ENCODE measurements at places on chromosomes 2 and 18.

DNA sequence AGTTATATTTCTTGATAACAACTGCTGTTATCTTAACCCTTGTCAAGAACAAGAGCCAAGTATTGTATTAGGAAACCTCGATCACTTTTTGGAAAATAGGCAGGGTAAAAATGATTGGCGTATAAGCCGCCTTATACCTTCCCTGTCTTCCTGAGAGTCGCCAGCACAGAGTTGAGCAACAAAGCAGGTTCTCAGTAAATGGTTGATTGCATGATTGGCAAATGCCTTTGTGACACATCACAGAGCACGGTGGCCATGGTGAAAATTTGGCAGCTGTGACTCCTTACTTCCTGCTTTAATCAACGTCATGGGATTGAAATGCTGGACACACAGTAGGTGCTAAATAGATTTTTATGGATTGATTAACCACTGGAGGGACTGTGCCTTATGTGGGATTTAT, 3.9 kb upstream of the KLHL29 start:
- no peak for DNase-seq

DNA sequence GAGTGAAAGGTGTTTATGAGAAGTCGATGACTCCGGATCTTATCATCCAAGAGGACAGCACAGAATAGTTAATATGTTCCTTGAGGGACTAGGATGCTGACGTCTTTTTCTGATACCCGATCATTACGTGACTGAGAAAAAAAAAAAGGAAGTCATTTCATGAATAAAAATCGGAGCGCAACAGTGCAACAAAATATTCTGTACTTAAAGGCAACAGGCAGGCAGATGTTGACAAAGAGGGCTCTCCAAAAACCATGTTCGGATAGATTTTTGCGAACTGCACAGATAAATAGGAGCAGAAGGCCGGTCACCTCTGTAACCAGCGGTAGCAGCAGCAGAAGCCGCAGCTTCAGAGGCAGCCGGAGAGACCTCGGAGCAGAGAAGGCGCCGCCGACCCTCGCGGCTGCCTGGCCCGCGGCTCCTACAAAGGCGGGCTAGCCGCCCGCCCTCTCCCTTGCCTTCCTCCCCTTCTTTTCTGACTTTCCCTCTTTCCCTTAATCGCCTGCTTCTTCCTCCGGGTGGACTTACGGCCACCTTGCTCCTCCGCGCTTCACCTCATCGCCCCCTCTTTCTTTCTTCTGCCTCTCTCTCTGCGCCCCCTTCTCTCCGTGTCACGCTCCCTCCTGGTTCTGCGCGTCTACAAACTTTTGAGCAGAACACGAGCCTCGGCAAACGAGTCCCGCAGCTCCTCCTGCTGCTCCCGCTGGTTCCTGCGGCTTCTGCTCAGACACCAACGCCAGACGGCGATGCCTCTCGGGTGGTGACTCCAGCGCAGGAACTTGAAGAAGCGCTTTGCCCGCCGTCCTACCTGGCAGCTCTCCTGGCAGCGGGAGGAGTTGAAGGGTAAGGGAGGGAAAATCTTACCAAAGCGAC, at the start of gene ADCYAP1:
ADCYAP1 (plus strand) TSS at position 654 of the 873 bp plus-strand sequence. CDS start 516 bp downstream, outside the sequence.
- no peak for DNase-seq

GRCh38 chr2:86012007-86012712, 93.5 kb downstream of the POLR1A start:
- DNase-seq = no peak

GRCh38 chr2:20456636-20457426, 10.0 kb downstream of the RHOB start:
- no peak for DNase-seq

Measured in stimulated activated CD4-positive, alpha-beta T cell treated with anti-CD3 and anti-CD28 coated beads, Interleukin-12 subunit alpha, Interleukin-12 subunit beta, amount 100 ng/mL, for 48 hours (primary cell).